ENCODE measurements at places on chromosomes 6 and 20.
A peak's percentile ranks its signal among the peaks of the same experiment; 100 is the strongest.

DNA sequence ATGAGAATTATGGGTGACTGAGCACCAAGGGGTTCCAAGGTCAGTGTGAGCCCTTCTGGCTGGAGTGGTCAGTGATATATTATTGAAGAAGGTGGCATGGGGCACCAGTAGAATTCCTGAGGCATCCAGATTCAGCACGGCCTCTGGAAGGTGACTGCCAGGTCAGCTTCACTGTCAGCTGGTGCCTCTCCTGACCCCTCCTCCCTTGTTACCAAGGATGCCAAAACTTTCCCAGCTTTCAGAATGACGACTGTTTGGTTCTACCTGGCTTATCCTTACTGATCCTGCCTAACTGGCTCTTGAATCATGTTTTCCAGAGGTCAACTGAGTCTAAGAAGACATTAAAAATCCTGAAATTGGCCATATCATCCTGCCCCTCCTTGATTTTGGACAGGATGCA is 189.2 kb upstream of the AGPAT4 start:
- no peak for DNase-seq

DNA sequence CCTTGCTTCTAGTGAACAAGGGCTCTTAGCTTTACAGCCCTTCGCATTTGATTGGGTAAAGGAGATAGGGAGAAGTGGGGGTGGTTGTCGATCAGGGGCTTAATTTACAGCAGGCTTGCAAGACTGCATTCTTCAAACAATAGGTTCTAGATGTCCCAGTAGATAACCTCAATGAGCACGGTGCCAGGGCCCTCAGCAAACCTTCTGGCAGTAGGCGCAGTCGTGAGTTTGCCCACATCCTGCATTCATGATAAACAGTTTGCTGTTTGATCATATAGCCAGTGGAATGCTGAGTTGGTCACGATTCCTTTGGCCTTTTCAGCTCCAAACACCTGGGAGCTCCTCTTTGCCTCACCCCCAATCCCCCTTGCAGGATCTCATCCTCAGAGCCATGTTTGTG is 27.5 kb downstream of the SUN5 start:
- no peak for DNase-seq

DNA sequence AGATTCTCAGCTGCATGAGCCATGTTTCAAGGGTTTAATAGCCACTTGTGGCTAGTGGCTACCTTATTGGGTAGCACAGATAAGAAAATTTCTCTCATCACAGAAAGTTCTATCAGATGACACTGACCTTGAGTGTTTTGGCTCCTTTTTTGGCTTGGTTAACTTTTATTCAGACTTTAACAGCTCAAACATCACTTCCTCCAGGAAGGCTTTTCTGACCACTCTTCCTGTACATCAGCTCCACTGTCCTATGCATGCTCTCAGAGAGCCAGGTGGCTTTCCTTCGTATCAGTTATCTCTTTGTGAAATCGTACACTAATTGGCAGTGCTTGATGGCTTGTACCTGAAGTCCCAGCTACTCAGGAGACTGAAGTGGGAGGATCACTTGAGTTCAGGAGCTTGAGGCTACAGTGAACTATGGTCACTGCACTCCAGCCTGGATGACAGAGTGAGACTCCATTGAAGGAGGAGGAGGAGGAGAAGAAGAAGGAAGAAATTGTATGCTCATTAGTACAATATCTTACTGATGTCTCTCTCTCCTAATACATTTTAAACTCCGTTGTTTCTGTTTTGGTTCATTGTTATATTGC is 10.7 kb downstream of the MAFB start:
- no peak for DNase-seq

DNA sequence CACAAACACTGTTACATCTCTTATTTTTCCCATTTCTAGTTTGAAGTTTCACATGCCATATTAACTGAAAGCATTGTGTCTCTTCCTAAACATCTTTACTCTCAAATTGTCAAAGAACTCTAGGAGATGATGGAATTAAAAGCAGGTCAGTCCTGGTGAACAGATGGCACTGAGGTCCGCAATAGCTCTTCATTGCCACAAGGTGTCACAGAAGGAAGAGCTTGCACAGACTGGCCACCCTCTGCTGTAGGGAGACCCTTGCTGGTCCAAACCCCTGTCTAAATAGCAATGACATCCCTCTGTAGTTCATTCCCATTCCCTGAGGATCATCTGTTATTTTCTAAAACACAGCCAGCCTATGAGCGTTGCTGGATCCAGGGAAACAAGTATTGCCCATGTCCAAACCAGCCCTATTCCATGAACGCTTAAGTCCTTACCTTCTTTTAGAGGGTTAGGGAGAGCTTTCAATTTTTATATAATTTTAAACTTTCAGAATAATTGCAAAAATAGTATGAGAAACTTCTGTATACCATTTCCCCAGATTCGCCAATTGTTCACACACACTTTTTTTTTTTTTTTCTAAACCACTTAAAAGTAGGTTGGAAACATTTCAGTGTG is 10.1 kb upstream of the HDAC2 start:
- no peak for DNase-seq

DNA sequence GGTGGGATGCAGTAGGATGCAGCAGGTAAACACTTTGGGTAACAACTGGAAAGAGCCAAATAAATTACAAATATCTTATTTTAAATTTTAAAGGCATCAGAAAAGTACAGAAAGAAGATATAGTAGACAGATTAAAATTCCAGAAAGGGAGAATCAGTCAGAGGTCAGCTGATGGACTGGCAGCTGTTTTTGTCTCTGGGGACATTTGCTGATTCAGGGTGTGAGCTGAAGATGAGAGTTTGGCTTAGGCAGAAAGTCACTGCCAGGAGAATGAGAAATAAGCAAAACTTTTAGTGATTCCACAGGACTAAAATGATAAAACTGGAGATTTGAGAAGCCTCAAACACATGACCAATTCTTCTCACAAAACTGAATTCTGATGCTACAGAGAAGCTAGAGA is 39.5 kb downstream of the AHI1 start:
- no peak for DNase-seq

DNA sequence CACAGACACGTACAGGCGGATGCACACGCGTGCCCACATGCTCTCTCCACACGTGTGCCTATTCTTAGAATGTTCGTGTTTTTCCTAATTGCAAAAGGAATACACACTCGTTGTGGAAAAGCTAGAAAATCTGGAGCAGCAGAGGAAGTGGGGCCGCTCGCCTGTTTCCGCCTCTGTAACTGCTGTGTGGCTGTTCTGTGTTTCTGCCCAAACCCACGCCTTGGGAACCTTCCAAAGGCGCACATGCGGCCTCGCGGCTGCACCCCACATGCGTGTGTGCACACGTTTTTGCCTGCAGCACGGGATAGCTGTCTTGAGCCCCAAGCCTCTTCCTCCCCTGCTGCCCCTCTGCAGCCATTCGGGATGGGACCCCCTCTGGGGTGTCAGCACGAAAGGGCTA is 12.2 kb downstream of the SLC17A9 start:
- DNase-seq = no peak

- peak; percentile 23 for DNase-seq
Observed at GRCh38 chr6:147508042-147508865, at the start of gene SAMD5. Gene SAMD5, plus strand, starts transcription at chr6:147508690. Its CDS starts 239 bp downstream, at chr6:147508929.

GRCh38 chr6:105346052-105346451 is 56.8 kb downstream of the PREP start:
- no peak for DNase-seq

DNA sequence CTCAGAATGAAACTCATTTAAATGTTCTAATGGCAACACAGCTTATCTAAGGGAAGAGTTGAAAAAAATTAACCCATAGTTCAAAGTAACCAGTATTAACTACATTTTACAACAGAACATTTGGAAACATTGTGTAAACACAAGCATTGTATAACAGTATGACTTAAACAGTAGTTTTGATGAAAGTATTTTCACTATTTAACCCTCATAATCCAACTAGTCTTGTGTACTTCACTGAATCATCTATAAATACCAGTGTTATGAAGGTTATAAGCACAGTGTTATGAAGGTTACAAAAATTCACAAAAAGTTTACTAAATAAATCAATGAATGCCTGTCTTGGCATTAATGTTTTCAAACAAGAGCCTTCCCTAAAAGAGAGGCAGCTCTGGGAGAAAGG is 66.5 kb downstream of the REV3L start:
- DNase-seq = no peak

DNA sequence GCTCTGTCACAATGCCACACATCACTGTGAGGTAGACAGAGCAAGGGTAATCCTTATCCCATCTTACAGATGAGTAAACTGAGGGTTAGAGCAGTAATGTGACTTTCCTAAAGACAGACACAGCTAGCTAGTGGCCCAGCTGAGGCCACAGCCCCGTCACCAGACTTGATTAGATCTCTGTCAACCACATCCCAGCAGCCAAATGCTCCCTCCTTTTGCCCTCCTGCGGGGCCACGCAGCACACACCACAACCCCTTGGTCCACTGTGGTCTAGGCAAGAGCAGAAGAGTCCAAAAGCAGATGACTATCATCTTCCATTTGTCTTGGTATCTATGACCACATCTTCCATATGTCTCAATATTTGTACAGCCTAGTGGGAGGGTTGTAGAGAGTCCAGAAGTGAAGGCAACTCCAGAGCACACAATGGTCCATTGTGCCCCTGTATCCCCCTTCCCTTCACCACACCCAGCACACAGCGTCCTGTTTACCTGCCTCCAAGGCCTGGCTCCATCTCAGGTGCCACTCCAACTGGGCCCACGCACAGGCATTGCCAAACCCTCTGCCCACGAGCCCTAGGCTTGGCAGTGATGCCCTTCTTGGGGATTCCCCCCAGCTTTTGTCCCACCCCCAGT is 47.1 kb upstream of the FOXP4 start:
- no peak for DNase-seq

GRCh38 chr20:37295595-37295994 is 6.1 kb downstream of the MANBAL start:
- no peak for DNase-seq

GRCh38 chr6:1601158-1602048 is 8.3 kb upstream of the FOXC1 start:
- DNase-seq = no peak

- no peak for DNase-seq
Observed at GRCh38 chr20:20334489-20334888, 33.4 kb upstream of the INSM1 start.

DNA sequence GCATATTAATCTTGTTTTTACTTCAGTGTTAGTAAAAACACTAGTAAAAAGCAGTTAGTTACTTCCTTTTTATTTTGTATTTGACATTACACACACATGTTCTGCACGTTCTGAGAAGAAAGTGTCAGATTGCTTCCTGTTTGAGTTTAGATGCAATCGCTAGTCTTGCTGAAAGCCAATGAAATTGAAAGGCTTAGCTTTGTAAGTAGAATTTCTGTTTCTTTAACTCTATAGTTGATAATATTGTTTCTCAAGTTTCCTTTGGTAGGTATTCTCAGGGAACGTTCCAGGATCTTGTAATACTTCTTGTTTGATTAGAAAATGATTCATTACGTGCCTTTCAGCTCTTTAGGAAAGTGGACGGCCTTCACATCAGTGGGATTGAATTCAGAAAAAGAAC is 55.0 kb downstream of the CDKAL1 start:
- no peak for DNase-seq

DNA sequence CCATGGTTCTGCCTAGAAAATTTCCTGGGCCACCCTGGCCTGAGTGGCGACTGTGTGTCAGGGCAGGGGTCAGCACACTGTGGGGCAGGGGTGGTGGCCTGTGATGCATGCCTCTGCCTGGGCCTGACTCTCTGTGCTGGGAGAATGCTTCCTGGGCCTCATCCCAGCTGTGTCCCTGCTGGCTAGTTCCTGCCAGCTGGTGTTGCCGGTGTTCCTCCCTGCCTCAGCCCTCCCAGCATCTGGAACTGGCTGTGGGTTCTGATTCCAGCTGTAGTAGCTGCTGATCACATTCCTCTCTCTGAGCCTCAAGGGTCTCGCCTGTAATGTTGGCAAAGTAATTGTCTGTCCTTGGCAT is 101.5 kb downstream of the SYCP2 start:
- DNase-seq = no peak

GRCh38 chr6:14500809-14501208 is 383.2 kb downstream of the CD83 start:
- no peak for DNase-seq

- DNase-seq = peak; percentile 71
Observed at GRCh38 chr20:50824137-50824536, 29.3 kb downstream of the BCAS4 start.

DNA sequence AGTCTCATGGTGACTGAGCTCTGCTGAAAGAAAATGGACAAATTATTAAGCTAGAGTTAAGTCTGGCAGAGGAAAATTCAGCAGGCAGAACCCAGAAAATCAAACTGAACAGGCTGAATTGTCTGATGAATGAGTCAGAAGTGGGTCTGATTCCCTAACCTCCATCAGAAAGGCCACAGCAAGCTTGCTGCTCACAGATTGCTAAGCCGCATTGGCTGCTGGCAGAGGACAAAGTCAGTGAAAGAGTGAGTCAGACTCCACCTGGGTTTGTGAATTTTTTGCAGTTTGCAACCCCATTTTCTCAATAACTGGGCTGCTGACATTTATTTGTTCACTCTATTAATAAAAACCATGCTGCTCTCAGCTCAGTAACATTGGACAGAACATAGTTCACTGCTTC is 191.3 kb downstream of the EPM2A start:
- no peak for DNase-seq

DNA sequence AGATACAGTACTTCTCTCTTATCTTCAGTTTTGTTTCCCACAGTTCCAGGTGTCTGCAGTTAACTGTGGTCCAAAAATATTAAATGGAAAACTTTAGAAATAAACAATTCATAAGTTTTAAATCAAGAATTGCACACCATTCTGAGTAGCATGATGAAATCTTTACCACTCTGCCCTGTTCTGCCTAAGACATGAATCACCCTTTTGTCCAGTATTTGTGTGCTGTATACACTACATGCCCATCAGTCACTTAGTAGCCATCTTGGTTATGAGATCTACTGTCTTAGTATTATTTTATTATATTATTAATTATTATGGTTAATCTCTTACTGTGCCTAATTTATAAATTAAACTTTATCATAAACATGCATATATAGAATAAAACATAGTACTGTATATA is 279.0 kb downstream of the OGFRL1 start:
- DNase-seq = no peak

GRCh38 chr6:150686566-150686965 is 86.9 kb downstream of the PLEKHG1 start:
- no peak for DNase-seq

- no peak for DNase-seq
Observed at GRCh38 chr6:161922631-161923119, 648.8 kb upstream of the AGPAT4 start.

All from ovary (tissue), 10 donors.